ENCODE measurements at places on chromosomes 2 and 18. TPM values are rescaled to one million over a fixed set of nuclear protein-coding genes. Genes with fewer than 3 reads are reported as not detected.

GRCh38 chr2:41853427-41854191 is 194.2 kb upstream of the PKDCC start:
- no peak overlapping the region for H3K27ac ChIP-seq
- no peaks in the 10 kb centered on the region for H3K36me3 ChIP-seq
- H3K4me1 ChIP-seq: no peaks in the 10 kb centered on the region
- no peaks in the 10 kb centered on the region for H3K27me3 ChIP-seq
- DNase-seq: no peak
- H3K4me3 ChIP-seq: no peak overlapping the region

- no peak overlapping the region for H3K27ac ChIP-seq
- H3K36me3 ChIP-seq: no peaks in the 10 kb centered on the region
- no peaks in the 10 kb centered on the region for H3K4me1 ChIP-seq
- no peaks in the 10 kb centered on the region for H3K27me3 ChIP-seq
These were observed 15.4 kb downstream of the BCL11A start for GRCh38 chr2:60538101-60538500.

- no peaks in the 10 kb centered on the region for H3K4me1 ChIP-seq
- no peaks in the 10 kb centered on the region for H3K36me3 ChIP-seq
- no peaks in the 10 kb centered on the region for H3K27me3 ChIP-seq
- no peak for DNase-seq
- H3K27ac ChIP-seq: no peak overlapping the region
These were observed 69.1 kb upstream of the CTDP1 start for GRCh38 chr18:79610461-79611039.

ERBB4 gene
- total RNA-seq: not detected

DNA sequence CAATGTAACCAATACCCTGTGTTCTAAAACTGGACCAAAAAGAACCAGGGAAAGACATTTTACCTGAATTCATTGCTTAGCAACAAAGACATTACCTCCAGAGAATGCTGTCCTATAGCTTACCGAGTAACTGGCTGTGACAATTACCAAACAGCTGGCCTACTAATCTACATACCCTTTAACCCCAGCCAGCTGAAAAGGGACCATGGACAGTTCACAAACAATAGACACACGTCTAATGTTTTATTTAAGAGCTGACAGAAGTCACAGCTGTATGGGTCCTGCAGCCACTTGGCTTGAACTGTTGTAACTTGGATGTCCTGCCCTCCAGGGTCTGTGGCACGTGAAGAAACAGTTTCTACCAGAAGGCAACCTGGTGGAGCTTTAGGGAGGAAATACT is 130.1 kb upstream of the EFEMP1 start:
- no peak overlapping the region for H3K27ac ChIP-seq
- DNase-seq: no peak
- no peak overlapping the region for H3K4me3 ChIP-seq
- H3K27me3 ChIP-seq: no peaks in the 10 kb centered on the region
- H3K4me1 ChIP-seq: no peaks in the 10 kb centered on the region

EMILIN1 gene
- total RNA-seq: 0.79 TPM

DNA sequence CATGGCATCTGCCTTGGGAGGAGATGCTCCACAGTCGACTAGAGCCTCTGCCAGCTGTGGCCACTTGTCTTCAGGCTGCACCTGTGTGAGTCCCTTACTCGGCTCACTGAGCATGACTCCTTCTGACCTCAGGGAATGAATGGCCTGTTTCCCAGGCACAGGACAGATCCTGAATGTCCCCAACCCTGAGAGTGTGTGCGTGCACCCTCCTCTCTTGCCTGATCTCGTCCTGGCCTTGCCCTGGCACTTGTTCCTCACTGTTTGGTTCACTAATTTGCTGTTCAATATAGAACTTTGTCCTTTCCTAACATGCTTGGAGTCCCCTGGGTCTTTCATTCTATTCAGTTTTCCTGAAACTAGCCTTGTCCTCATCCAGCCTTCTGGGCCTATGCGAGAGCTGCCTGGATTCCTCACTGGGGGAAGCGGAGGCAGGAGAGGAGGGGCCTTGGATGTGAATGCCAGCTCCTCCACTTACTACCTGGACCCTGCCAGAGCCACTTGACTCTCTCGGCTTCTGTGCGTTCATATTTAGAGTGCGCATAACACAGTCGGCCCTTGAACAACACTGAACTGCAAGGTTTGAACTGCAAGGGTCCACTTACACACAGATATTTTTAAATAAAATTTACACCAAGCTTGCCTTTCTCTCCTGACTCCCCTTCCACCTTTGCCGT is 184.8 kb downstream of the ACKR3 start:
- H3K4me1 ChIP-seq: no peaks in the 10 kb centered on the region
- DNase-seq: no peak
- no peak overlapping the region for H3K27ac ChIP-seq
- no peak overlapping the region for H3K4me3 ChIP-seq
- H3K27me3 ChIP-seq: no peaks in the 10 kb centered on the region
- no peaks in the 10 kb centered on the region for H3K36me3 ChIP-seq

- no peak for DNase-seq
- H3K4me3 ChIP-seq: peak overlapping the region; percentile 29
- no peaks in the 10 kb centered on the region for H3K36me3 ChIP-seq
These were observed 837 bp upstream of the ACSL3 start for GRCh38 chr2:222859786-222860612.

- no peak for DNase-seq
- no peaks in the 10 kb centered on the region for H3K27me3 ChIP-seq
- no peaks in the 10 kb centered on the region for H3K4me1 ChIP-seq
- no peak overlapping the region for H3K4me3 ChIP-seq
These were observed 36.5 kb upstream of the HTR2B start for GRCh38 chr2:231161252-231161839.

GRCh38 chr2:15842758-15843666 is 97.3 kb upstream of the MYCN start:
- no peak overlapping the region for H3K4me3 ChIP-seq
- no peaks in the 10 kb centered on the region for H3K4me1 ChIP-seq

- H3K27me3 ChIP-seq: no peaks in the 10 kb centered on the region
- no peak overlapping the region for H3K27ac ChIP-seq
- no peak overlapping the region for H3K4me3 ChIP-seq
- DNase-seq: no peak
- H3K4me1 ChIP-seq: no peaks in the 10 kb centered on the region
- H3K36me3 ChIP-seq: no peaks in the 10 kb centered on the region
These were observed 129.7 kb downstream of the PTPRM start for GRCh38 chr18:7696780-7697179.

- H3K4me1 ChIP-seq: no peaks in the 10 kb centered on the region
- no peak for DNase-seq
- no peak overlapping the region for H3K4me3 ChIP-seq
- no peaks in the 10 kb centered on the region for H3K36me3 ChIP-seq
- no peaks in the 10 kb centered on the region for H3K27me3 ChIP-seq
- no peak overlapping the region for H3K27ac ChIP-seq
These were observed 1035.5 kb downstream of the SOCS6 start for GRCh38 chr18:71324356-71324755.

- no peak for DNase-seq
- H3K27me3 ChIP-seq: no peaks in the 10 kb centered on the region
- H3K36me3 ChIP-seq: no peaks in the 10 kb centered on the region
- no peak overlapping the region for H3K4me3 ChIP-seq
These were observed 69.7 kb downstream of the ADAM23 start for GRCh38 chr2:206512999-206513398.

IL1F10 gene
- total RNA-seq: not detected

DNA sequence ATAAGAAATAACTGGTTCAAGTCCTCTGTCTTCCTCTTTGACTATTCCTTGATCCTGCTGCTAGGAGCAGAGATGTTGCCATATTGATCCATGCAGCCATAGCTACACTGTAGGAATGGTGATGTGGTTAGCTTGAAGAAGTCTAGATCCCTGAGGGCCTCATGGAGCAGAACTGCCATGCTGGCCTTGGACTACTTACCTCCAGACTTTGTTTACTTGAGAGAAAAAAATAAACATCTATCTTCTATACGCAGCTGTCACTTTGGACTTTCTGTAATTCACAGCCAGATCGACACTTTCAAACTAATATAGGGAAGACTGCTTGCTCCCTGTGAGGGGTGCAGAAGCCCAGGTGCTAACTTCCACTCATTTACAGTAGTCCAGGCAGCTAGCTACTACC is 84.5 kb upstream of the NFU1 start:
- H3K27ac ChIP-seq: no peak overlapping the region
- DNase-seq: no peak
- H3K4me3 ChIP-seq: no peak overlapping the region

GRCh38 chr18:63881851-63882250 is 5.7 kb upstream of the SERPINB2 start:
- no peak overlapping the region for H3K4me3 ChIP-seq
- H3K27me3 ChIP-seq: no peaks in the 10 kb centered on the region
- H3K4me1 ChIP-seq: no peaks in the 10 kb centered on the region
- H3K27ac ChIP-seq: no peak overlapping the region

- no peak overlapping the region for H3K4me3 ChIP-seq
- H3K36me3 ChIP-seq: no peaks in the 10 kb centered on the region
- H3K27me3 ChIP-seq: no peaks in the 10 kb centered on the region
- DNase-seq: no peak
These were observed 28.3 kb upstream of the ICOS start for GRCh38 chr2:203908066-203908796.

DNA sequence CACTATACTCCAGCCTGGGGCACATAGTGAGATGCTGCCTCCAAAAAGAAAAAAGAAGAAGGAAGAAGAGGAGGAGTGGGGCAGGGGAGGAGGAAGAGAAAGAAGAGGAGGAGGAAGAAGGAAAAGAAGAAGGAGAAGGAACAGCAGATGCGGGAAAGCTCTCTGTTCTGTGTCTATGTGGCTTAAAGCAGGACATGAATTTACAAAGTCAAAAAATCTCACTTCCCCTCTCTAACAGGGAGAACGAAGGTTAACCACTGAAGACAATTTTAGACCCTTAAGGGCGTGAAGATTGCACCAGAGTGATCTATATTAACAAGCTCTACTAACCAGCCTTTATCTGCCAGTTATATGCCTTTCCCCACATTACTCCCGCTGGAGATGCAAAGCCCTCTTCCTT is 258.9 kb downstream of the METTL4 start:
- no peaks in the 10 kb centered on the region for H3K27me3 ChIP-seq
- no peak overlapping the region for H3K4me3 ChIP-seq
- DNase-seq: no peak
- H3K27ac ChIP-seq: no peak overlapping the region
- H3K4me1 ChIP-seq: no peaks in the 10 kb centered on the region

DNA sequence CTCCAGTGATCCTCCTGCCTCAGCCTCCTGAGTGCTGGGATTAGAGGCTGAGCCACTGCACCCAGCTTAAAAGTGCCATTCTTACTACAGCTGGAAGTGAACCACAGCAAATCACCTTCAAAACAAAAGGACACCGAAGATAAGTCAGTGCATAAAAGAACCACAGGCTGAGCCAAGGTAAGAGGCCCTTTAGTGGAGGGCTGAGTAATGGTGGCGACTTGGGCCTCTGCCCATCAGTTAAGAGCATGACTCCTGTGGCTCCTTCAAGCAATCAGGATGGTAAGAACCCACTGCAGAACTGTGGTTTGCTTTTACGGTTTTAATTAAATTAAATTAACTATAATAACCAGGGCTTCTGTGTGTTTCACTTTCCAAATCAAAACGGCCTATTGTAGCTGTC is 75.1 kb downstream of the CTAGE1 start:
- H3K27ac ChIP-seq: peak overlapping the region; percentile 48
- H3K36me3 ChIP-seq: no peaks in the 10 kb centered on the region
- H3K27me3 ChIP-seq: no peaks in the 10 kb centered on the region
- no peak overlapping the region for H3K4me3 ChIP-seq
- peak; percentile 19 for DNase-seq
